ENCODE measurements at places on chromosomes 4 and X.

GRCh38 chr4:94974773-94975172, 217.0 kb downstream of the BMPR1B start:
- DNase-seq = no peak

GRCh38 chr4:74544655-74545361, 99.9 kb downstream of the AREG start:
- DNase-seq = no peak

GRCh38 chr4:147477439-147477838, 3.5 kb upstream of the EDNRA start:
- no peak for DNase-seq

DNA sequence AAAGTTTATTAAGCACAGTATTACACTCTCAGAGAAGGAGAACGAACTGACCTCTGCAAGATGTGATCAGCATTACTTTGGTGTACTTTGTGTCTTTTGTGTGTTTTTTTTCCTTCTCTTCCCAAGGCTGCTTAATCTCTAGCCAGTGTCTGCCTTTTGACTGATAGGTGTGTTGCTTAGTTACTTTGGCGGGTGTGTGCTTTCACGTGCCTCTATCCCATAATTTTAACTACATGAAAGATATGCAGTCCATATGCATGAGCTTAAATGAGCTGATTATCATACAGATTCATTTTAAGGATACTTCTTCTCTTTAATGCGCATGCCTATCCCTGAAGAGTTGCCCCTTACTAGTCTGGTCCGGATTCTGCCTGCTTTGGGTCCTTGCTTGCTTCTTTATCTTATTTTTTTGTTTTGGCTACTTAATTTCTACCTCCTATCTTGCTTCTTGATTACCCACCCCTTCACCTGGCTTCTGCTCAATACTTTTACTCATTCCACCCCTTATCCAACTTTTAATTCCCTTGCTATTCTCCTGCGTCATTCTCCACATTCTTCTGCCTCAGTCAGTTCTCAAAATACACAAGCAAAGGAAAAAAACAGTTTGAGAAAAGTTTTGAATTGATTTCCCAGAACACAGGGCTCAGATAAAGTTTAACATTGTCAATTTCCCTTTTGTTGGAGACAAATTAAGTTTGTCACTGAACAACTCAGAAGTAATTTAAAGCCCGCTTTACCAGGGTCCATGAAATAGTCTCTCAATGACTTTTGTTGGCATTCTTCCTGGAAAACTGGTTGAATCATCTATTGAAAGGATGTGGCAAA, 182.0 kb downstream of the TENT5D start:
- no peak for DNase-seq

- no peak for DNase-seq
Measured at GRCh38 chr4:73704314-73705055, 35.9 kb upstream of the CXCL8 start.

DNA sequence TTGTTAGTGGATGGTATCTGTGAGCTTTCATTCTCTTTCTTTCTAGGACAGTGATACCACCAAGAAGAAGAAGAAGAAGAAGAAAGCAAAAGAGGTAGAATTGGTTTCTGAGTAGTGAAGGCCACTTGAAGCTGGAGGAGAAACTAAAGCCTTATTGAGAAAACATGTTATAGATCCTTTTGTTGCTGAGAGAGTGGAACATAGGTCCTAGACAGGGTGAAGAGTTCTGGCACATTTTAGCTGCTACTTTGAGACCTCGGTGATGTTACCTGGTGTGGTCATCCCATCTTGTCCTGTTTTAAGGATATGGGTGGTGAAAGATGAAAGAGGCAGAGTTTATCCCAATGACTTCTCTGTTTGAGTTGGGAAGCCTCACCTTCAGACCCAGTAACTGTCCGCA, 14.1 kb downstream of the DKC1 start:
- no peak for DNase-seq

DNA sequence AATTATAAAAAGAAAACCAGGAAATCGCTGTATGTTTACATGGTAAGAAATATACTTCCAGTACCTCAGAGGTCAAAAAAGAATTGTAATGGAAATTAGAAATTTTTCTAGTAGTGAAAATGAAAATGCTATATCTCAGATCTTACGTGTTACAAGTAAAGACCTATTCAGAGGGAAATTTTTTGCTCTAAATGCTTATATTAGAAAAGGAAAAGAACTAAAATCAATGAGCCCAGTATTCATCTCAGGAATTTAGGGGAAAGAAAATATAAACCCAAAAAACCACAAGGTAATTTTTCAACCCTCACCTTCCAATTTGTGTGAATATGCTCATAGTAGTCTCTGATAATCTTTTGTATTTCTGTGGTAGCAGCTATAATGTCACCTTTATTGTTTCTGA, 145.6 kb downstream of the RAP1GDS1 start:
- DNase-seq = no peak

DNA sequence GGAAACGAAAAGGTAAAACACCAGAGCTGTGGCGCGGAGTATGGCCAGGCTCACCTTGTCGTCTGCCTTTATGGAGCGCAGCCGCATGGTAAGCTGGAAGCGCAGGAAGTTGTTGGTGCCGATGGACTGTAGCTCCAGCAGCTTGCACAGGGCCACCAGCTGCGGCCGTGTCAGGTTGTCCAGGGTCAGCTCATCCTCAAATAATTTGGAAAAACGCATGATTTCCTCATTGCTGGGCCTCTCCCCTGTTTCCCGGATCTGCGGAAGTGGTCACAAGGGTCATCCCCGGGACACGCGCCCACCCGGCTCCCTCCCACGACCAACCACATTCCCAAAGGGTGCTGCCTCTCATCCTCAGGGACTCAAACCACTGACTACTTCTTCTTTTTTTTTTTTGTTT, 23.3 kb downstream of the LETM1 start:
- no peak for DNase-seq

DNA sequence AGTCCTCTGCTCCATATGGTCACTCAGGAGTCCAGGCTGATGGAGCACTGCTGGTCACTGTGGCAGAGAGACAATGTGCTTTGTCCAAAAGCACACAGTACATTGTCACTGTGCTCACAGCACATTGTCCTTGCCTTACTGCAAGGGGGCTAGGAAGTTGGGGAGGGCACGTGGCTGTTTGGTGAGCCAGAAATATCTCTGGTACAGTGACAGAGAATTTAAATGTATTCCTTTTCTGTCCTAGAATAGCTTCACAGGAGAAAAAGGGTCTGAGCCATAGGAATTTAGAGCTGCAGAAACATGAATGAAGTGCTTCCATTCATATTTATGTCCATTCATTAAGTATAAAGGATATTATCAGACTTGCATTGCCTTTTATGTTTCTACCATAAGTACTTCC, 110.8 kb upstream of the TRIM2 start:
- no peak for DNase-seq

GRCh38 chr4:153518637-153519389, 52.7 kb downstream of the TMEM131L start:
- no peak for DNase-seq

DNA sequence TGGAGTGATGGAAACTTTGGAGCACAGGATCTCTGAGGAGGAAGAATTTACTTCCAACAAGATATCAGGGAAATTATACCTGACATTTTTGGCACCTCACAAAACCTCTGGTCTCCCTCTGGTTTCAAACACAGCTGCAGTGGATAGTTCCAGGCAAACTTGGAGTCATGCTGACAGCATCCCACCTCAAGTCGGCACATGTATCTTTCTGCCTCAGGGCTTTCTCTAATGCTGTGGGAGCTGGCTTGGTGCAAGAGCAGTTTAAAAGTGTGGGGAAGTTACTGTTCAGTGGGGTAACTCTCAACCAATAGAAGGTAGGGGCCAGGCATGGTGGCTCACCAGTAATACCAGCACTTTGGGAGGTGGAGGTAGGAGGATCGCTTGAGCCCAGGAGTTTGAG, 207.1 kb upstream of the NHS start:
- no peak for DNase-seq

- no peak for DNase-seq
Measured at GRCh38 chrX:97597954-97598353, 714.2 kb downstream of the RPA4 start.

DNA sequence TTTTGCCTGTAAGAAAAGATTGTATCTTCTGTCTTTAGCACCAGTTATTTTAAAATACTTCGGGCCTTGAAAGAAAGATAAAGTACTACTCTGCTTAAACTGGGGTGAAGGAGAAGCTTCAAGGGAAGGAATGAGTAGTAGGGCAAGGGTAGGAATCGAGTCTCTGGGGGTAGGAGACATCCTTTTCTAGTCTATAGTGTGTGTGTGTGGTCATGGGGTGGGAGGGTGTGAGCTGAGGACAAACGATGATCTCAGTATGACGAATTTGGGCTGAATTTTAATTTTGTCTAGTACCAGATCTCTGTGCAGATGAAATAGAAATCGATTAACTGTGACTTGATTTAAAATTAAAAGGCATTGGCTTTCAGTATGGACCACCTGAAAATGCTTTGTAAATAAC, 3.3 kb upstream of the MYOZ2 start:
- DNase-seq = no peak

GRCh38 chr4:169583563-169583962, 28.8 kb downstream of the NEK1 start:
- no peak for DNase-seq

GRCh38 chrX:101393530-101394305, 2.9 kb downstream of the RPL36A start:
- DNase-seq = no peak

DNA sequence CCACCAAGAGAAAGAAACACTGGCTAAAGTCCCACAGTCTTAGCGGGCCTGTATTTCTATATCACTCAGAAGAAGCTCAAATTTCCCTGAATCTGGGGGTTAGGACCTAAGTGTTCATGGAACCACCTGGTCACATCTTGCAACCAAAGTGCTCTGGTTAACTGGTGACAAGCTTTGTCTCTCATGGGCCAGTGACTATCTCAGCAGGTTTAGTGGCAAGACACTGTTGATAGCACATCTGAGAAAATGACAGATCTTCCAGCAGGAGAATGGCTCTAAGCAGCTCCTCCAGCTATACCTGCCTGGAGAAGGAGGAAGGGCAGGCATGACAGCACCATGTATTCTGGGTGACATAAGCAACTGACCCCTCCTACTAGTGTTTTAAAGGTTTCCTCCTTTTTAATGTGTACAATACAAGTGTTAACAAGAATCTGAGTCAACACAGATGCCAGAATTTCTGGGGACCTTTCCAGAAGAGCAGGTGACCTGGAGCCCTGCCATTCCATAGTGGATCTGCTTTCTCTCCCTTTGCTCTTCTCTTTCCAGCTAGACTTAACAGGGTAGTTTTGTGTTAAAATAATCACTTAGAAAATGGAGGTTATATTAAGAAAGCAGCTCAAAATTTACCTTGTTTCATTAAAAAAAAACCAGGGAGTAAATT, 17.3 kb upstream of the QRFPR start:
- peak; percentile 34 for DNase-seq

DNA sequence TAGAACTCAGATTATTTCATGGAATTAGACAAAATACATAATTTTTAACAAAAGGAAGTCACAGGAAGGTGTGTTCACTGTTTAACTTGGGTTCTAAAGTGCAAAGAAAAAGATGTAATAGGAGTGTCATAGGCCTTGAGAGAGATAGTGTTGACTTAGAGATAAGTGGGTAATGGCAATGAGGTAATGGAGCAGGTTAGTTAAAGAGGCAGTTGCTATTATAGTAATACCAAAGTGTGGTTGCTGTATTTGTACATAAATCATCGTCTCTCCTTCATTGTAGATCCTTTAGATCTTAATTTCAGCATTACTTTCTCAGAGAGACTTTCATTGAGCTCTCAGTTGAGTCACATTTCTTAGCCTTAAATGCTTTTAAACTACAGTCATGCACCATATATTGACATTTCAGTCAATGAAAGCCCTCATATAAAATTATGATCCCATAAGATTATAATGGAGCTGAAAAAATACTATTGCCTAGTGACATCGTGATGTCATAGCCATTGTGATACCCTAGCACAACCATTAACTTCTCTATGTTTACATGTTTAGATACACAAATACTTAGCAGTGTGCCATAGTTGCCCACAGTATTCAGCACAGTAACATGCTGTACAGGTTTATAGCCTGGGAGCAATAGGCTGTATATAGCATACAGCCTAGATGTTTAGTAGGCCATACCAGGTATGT, 245.4 kb downstream of the ADGRL3 start:
- DNase-seq = no peak

GRCh38 chrX:40448793-40449192, 132.0 kb upstream of the ATP6AP2 start:
- DNase-seq = no peak

DNA sequence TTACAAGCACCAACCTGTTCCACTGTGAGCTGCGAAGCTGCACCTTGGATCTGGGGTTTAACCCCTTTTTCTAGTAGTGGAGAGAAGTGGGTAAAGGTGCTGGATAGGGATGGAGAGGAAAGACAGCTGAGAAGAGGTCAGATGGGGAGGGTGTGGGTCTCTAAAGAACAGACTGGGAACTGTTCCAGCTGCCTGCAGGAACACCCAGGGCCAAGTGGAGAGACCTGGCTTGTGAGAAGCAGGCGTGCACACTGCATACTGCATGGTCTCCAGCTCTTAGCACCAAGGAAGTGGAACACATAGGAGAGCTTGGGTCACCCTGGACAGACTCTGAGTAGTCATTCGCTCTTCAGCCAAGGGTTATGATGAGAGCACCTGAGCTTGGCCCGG, 16.1 kb downstream of the BCOR start:
- DNase-seq = no peak

- DNase-seq = no peak
Measured at GRCh38 chr4:101944649-101945048, 154.1 kb downstream of the BANK1 start.

- no peak for DNase-seq
Measured at GRCh38 chrX:33273535-33273934, 62.2 kb upstream of the DMD start.

All from left ventricle myocardium inferior (tissue), 1 donor.